ENCODE measurements at places on chromosomes 6 and 20.

GRCh38 chr20:46543959-46544358, 6.5 kb downstream of the OCSTAMP start:
- no peak for DNase-seq

- no peak for DNase-seq
These were observed 495 bp downstream of the FAM83B start for GRCh38 chr6:54846857-54847674.

DNA sequence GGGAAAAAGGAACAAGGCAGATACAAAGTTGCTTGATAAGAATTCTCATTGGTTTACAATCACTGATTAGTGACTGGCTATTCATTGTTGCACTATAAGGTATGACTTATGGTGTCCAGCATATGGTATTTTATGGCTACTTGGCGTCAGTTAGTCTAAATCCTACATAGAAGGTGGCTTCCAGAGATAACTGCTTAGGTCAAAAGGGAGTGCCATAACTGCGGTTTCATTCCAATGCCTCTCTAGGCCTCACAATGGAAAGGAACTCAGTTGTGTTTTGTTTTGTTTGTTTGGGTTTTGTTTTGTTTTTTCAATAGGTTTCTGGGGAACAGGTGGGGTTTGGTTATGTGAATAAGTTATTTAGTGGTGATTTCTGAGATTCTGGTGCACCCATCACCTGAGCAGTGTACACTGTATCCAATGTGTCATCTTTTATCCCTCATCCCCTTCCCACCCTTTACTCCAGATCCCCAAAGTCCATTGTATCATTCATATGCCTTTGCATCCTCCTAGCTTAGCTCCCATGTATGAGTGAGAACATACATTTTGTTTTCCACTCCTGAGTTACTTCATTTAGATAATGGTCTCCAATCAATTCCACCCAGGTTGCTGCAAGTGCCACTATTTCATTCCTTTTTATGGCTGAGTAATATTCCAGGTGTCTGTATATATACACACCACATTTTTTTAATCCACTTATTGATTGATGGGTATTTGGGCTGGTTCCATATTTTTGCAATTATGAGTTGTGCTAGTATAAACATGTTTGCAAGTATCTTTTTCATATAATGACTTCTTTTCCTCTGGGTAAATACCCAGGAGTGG, 7.0 kb downstream of the GOPC start:
- DNase-seq, result no peak

DNA sequence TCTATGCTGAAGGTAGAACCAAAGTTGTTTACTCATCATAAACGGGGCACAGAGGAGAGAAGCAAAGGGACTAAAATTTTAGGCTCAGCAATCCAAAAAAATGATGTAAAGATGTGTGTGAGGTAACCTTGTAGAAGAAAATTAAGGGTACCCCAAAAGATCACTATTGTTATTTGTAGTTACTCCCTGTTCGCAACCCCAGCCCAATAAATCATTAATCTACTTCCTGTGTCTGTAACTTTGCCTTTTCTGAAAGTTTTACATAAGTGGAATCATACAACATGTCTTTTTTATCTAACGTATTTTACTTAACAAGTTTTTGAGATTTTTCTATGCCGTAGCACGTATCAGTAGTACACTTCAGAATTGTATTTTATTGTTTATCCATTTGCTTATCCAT, 1114.8 kb upstream of the GJE1 start:
- no peak for DNase-seq
